ENCODE measurements at places on chromosomes 12 and 14.

- DNase-seq: no peak
These were observed 11.7 kb upstream of the OTOGL start for GRCh38 chr12:80087486-80088213.

DNA sequence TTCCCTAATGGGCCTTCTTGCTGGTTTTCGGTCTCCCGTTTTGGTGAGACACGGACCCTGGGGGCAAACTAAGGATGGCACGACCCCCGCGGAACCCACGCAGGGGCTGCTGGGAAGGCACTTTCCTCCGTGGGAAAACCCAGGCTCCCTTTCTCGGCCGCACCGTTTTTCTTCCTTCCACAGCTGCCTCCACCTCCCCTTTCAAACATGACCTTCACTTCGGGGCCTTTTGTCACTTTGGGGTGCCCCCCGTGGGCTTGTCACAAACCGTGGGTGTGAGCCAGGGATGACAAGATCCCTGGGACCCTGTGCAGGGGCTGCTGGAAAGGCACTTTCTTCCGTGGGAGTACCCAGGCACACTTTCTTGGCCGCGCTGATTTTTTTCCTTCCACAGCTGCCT, 268.7 kb downstream of the ALG10 start:
- no peak for DNase-seq

DNA sequence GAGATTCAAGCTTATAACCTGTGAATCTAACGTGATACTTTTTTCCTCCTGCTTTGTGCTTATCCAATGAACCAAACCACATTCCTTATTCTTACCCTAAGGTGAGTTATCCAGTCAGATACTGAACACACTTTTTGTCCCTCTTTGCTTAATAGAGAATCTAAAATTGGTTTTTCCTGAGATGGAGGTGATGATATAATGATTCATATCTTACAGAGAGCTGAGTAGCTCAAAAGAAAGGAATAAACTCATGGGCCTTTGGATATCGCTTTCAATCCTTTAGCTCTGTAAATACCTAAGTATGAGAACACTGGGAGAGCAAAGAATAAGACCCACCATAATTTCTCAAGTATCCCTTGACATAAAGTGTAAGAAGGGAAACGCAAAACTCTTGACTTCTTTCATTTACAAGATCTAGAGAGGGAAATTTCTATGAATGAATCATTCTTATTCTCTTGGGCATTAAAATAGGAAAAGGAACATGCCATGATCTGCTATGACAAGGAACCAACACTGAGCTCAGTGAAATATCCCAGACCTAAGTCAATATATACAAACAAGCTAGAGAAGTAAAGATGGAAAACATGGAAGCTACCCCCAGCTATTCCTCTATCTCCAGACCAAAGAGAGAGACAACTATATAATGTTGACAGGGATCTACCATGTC, 81.8 kb upstream of the STAC3 start:
- DNase-seq: no peak

DNA sequence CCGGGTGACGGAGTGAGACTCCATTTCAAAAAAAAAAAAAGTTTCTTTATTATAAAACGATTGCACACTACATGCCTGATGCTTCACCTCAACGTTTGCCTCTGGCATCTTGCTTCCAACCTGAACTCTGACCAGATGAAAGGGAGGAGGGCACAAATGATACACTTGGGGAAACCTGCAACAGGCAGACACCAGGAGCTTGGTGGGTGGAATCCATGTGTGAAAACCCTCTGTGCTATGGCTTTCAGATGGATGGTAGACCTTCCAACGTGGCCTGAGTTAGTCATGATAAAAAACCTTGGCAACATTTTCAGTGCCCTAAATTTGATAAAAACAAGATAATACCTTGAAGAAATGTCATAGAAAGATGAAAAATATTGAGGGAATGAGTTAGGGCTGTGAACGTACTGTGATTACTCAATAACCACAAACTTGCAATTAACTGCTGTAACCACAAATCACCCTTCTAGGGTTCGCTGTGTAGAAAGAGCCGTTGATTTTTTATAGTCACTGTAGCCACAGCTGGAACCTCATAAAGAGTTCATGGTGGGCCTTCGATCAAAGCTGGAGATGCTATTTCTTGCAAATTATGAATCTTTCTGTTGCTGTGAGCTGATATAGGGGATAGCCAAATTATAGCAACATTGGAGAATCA, 26.1 kb upstream of the GZMB start:
- peak; percentile 13 for DNase-seq

DNA sequence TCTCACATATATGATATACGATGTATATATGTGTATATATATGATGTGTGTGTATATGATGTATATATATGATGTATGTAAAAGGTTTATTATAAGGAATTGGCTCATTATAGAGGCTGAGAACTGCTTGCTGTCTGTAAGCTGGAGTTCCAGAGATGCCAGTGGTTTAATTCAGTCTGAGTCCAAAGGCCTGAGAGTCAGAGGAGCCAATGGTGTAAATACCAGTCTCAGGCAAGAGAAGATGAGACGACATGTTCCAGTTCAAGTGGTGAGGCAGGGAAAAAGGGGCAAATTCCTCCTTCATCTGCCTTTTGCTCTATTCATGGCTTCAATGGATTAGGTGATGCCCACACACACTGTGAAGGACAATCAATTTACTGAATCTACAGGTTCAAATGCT, 17.1 kb upstream of the STYK1 start:
- DNase-seq: no peak

DNA sequence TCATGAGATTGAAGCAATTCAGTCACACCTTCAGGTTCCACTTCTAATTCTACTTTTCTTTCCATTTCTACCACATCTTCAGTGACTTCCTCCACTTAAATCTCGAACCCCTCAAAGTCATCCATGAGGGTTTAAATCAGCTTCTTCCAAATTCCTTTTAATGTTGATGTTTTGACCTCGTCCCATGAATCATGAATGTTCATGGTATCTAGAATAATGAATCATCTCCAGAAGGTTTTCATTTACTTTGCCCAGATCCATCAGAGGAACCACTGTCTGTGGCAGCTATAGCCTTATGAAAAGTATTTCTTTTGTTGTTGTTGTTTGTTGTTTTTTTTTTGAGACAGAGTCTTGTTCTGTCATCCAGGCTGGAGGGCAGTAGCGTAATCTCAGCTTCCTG, 7.6 kb downstream of the RXYLT1 start:
- no peak for DNase-seq

DNA sequence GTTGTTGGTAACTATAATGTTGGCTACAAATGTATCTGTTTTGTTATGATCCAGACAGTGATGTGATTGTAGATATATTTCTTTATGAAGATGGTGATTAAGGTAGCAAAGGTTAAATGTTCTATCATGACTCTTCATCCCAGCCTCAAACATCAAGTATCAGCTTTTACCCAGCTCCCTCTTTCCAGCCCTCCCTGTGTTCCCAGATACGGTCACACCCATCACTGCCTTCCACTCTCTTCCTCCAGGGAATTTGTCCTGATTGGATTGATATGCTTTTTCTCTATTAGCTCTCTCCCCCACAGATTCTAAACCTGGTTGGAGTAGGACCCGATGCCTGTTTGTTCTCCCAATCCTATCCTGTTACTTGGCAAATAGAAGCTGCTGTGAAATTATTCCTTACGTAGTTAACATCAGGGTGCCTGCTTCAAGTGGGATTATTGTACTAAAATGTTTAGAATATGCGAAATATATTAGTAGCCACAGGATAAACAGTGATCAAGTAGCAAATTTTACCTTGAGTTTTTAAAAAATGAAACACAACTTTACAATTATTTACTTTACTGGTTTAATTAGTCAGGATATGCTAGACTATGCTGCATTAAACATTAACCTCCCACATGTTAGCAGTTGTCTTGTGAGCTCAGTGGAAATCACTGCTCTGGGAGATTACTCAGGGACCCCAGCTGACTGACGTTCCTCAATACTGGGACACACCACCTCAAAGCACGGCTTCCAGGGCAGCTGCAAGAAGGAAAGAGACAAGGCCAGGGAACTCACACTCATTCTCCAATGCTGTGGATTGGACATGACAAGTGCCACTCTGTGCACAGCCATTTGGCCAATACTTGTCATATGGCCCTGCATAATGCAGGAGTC, 165.3 kb downstream of the ALX1 start:
- DNase-seq: no peak

DNA sequence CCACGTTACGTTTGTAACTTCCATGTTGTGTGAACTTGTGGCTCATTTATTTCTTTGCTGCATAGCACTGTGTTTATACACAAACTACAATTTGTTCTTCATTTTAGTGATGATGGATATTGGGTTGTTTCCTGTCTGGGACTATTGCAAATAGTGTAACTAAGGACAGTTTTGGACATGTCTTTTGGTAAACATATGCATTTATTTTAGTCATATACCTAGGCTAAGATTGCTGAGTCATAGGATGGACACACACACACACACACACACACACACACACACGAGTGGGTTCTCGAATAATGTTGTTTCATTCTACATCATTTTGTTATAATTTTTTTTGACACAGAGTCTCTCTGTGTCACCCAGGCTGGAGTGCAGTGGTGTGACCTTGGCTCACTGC, 123.5 kb upstream of the CAND1 start:
- no peak for DNase-seq

- peak; percentile 20 for DNase-seq
These were observed 7.0 kb downstream of the NCKAP1L start for GRCh38 chr12:54504550-54504949.
